ENCODE measurements at places on chromosomes 5 and 9.

DNA sequence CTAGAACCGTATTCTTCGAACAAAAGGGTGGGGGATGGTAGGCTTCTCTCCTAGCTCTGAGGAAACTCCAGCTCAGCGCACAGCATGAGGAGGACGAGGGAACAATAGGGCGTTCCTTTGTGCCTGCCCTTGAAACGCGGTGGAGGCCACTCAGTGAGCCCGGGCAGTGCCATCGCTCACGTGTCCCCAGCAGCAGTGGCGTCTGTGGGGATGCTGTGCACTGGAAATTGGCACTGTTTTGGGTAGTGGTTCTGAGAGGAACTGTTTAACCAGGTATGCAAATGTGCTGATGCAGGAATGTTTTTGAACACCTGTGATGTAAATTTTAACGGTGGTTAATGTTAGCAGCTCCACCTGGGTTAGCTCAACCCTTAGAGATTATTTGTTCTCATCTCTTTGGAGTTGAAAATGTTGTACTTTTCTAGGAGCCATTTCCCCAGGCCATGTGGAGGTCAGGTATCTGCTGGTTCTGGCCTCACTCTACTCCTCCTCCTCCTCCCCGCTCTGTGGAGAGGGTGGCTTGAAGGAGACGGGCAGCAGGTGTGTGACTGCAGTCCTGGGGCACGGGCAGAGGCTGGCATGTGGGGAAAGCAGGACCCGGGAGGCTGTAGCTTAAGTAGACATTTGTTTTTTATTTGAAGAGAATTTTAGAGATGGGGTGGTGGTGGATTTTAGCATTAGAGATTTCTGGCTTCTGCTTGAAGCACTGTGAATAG lies 48.3 kb downstream of the EHMT1 start:
- no peak for DNase-seq

DNA sequence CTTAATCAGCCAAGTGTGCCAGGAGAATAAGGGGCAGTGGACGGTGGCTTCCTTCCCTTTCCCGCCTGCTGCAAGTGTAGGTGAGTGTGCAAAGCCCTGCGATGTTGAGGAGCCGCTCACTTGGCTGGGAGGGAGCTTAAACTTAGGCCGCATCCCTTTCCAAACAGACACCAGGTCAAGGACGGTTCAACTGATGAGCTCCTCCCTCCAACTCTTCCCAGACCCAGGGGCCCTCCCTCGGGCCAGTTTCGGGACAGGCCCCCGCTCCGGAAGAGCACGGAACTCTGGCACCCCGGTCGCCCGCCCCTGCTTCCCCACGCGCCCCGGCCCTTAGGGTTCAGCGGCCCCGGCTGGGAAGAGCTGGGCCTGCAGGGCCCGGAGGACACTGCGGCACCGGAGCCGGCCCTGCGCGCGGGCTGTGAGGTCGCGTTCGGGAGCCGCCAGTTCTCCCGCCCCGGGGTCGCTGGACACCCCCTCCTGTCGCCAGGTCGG lies 481 bp downstream of the MRPL36 start:
- no peak for DNase-seq

DNA sequence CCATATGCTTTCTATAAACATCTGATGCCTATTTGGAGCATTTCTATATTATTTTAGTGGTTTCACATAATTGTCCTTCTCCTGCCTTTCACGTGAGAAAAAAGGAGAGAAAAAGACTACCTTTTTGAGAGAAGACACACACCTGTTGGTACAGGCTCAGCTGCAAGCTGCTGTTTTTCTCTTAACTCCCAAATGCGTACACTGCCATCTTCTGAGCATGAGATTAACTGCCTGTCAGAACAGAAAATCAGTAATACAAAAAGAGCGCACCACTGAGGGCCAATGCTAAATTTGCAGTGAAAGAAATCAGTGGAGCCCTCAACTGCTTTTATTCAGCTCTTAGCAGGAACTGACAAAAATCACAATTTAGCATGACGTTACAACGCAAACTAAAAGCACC lies 54.9 kb downstream of the WDR41 start:
- no peak for DNase-seq

DNA sequence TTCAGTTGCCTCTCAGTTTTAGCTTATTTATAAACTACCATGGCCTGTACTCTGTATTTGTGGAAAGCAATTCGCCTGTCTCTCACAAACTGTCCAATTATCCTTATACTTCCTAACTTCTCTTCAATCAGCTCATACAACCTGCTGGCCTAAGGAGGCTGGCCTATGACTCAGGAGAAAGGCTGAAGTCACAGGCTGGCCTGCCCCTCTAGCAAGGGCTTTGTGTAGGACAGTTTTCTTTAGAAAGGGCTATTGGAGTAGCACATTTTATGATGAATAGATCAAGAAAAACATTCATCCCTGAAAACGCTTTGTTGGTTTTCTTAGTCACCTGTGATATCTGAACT lies 988.7 kb upstream of the ARRDC3 start:
- no peak for DNase-seq

GRCh38 chr9:105218673-105219072 lies 25.8 kb upstream of the SLC44A1 start:
- no peak for DNase-seq

DNA sequence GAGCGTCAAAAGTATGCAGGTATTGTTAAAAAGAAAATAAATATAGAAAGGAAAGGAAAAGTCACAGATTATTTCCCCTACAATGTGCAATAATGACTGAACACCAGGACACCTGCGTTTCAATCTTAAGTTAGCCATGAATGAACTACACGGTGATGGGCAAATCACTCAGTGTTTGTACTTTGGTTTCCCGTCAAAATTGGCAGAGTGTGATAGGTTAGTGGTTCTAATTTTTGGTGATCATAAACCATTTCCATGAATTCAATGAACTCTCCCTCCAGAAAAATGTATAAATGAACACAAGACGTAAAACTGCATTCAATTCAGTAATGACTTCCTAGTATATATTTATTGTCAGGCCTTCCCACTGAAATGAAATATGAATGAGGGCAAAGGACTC lies 59.0 kb upstream of the ITGA1 start:
- no peak for DNase-seq

GRCh38 chr5:2387634-2388325 lies 363.7 kb downstream of the IRX2 start:
- DNase-seq = no peak

- DNase-seq = no peak
These were observed 779.5 kb downstream of the TLR4 start for GRCh38 chr9:118483677-118484076.

- no peak for DNase-seq
These were observed 6.3 kb downstream of the PDCD1LG2 start for GRCh38 chr9:5516453-5517220.

GRCh38 chr5:76074487-76075065 lies 8.6 kb upstream of the SV2C start:
- DNase-seq = no peak

GRCh38 chr5:42317575-42317974 lies 105.7 kb upstream of the GHR start:
- no peak for DNase-seq

- no peak for DNase-seq
These were observed 3.1 kb downstream of the FBXW5 start for GRCh38 chr9:136941231-136942111.

DNA sequence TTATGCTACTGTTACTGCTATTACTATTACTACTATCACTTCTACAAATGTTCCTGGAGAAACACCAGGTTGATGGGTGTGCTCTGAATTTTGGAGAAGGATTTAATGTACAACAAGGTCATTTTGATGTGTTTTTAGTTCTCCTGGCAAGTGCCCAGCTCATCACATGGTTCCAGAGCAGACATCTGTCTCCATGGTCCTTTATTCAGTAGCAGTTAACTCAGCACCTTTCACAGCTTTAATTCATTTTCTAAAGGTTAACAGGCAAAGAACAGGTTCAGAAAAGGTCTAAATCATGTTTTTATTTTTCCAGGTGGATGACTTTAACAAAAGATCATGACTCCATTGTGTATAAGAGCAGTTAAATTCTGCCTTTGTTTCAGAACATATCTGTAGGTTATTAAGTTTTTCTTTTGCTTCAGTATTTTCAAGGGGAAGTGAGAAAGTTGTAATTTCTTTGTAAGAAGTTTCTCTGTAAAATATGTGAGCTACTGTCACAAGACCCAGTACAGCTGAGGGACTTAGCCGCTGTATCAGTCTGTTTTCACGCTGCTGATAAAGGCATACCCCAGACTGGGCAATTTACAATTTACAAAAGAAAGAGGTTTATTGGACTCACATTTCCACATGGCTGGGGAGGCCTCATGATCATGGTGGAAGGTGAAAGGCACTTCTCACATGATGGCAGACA lies 41.9 kb downstream of the MTRR start:
- no peak for DNase-seq

GRCh38 chr9:134693641-134694367 lies 52.2 kb downstream of the COL5A1 start:
- no peak for DNase-seq

- no peak for DNase-seq
These were observed 27.0 kb downstream of the C5 start for GRCh38 chr9:121023064-121023463.

- DNase-seq = no peak
These were observed 553.3 kb upstream of the SGCD start for GRCh38 chr5:155773680-155774079.

DNA sequence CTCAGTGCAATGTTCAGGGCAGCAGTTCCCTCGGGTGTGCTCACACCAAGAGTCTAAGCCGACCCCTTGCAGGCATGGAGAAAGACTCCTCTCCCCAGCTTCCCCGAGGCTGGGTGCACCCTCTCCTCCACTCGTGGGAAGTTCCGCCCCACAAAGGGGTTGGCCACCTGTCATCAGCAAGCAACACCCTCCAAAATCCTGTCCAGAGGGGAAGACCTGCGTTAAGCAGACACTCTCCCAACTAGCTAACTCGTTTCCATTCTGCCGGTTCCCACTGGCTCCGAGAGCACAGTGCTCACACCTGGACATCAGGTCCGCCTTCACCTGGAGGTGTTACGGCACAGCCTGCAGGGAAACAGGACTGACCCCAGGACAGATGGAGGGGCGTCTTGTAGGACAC lies 117.9 kb upstream of the IRX4 start:
- DNase-seq = no peak

DNA sequence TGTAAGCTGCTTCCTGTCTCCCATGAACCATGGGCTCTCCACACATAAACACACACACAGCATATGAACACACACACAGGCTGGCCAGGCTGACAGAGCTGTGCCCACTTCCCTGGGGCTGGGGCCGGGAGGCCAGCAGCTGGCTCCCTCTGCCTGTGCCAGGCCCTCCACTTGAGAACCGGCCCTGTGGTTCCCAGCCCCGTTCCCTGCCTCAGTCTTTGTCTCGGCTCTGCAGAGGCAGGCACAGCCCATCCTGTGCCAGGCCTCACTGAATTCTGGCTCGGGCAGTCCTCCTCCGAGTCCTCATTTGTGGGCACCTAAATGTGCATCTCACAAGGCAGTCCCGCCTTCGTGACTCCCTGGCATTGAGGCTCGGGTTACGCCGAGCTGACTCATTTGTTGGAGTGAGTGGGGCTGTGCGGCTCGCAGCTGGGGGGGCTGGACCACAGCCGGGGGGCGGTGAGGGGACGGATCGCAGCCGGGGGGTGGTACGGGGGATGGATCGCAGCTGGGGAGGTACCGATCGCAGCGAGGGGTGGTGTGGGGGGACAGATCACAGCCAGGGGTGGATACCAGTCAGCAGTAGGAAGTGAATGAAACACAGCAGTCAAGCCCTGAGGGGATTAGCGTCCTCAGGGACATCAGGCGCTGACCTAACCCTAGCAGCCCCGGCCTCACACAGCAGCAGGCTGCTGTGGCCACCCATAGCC lies 72.3 kb downstream of the PSMB7 start:
- no peak for DNase-seq

GRCh38 chr5:141402553-141403243 lies at the start of gene PCDHGA9:
TSS of gene PCDHGA9 (plus strand) at chr5:141402778. CDS start at chr5:141402953, 175 bp downstream.
- no peak for DNase-seq

GRCh38 chr9:109816490-109816889 lies 36.5 kb downstream of the PALM2AKAP2 start:
- DNase-seq = no peak

DNA sequence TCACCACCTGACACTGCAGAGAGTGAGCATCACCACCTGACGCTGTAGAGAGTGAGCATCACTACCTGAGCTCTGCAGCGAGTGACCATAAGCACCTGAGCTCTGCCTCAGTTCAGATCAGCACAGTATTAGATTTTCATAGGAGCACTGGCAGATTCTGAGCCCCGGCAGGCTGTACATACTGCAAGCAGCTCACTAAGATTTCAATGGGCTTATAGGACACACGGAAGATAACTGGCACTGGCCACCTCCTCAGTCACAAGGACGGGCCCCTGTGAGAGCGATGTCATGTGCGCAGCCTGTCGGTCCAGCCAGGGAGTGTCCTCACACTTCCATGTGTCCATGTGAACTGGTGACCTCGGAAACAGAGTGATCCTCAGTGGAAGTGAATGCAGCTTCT lies 153.5 kb upstream of the IRX2 start:
- DNase-seq = no peak

GRCh38 chr5:107893642-107894041 lies 222.9 kb upstream of the EFNA5 start:
- no peak for DNase-seq

DNA sequence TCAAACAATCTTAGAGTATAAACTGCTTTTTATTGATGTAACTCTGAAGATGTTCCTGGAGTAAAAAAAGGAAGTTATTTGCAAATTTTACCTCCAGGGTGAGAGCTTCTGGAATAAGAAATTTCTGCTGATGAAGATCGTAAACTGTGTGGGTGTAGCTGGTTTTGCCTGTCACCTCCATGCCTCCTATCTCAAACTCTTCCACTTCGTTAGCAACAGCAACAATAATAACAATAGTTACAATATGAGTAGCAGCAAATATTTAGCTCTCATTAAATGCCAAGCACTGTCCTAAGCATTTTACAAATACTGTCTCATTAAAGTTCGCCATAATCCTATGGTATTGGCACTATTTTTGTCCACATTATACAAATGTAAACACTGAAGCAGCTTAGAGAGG lies 57.9 kb downstream of the GCNT1 start:
- no peak for DNase-seq

- no peak for DNase-seq
These were observed 14.0 kb downstream of the PDGFRB start for GRCh38 chr5:150141544-150142184.

DNA sequence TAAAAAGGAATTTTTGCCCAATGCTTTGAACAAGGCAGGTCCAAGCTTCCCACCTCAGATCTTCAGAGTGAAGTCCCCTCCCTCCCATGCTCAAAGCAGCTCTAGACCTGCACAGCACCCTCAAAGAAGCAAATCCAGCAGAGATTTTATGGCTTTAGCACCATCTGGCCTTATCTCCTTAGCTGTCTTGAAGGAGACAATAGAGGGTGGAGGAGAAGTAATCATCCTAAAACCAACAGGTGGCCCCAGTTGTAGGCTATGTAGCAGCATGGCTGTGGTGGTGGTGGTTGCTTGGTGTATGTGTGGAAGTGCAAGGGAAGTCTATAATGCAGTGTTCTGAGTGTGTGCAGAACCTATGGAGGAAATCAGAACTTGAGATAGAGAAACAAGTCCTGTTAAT lies 140.1 kb downstream of the GRIA1 start:
- no peak for DNase-seq

DNA sequence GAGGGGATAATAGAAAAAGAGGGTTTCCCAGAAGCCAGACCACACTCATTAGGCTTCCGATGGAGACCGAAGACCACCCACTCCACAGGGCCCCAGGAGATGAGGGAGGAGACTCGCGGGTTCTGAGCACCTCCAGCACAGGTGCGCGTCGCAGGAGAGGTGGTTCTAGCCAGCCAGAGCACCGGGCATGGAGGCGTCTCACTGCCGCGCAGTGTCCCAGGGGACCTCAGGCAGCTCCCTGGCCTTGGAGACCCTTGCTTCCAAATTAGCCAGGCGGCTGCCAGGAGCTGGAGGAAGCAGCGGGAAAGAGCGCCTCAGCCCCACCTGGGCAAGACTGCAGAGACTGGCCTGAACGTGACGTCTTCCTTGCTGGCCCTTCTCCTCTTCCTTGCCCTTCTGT lies 115.4 kb upstream of the FBXL7 start:
- DNase-seq = no peak

Measured in cortex of kidney (tissue), 1 donor.